H7 (cell line): ENCODE measurements at places on chromosomes 6 and 20.

- no peak for DNase-seq
Measured at GRCh38 chr6:157521362-157522335, 140.7 kb downstream of the ZDHHC14 start.

DNA sequence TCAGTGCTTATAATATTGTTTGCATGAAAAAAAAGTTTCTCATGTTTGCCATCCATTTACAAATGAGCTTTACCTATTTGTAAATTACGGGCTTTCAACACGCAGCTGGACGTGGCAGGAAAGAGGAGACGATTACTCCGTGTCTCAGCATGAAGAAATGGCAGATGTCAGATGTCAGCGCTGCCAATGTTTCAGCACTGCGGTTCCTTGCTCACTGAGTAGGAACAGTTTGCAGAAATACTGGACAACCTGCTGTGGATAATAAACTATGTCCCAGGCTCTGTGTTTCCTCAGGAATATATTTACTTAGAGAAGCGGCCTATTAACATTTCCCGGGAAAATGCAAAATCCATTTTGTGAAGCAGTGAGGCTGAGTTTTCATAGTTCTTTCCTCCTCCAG lies 22.7 kb downstream of the RAMACL start:
- no peak for DNase-seq

GRCh38 chr6:16355238-16355637 lies 116.9 kb downstream of the GMPR start:
- no peak for DNase-seq

GRCh38 chr6:47159763-47160162 lies 117.6 kb upstream of the ADGRF1 start:
- no peak for DNase-seq

GRCh38 chr6:167094436-167094819 lies 28.5 kb upstream of the CCR6 start:
- no peak for DNase-seq

- peak; percentile 59 for DNase-seq
Measured at GRCh38 chr6:142692942-142693341, 252.0 kb downstream of the HIVEP2 start.

- DNase-seq, result peak; percentile 70
Measured at GRCh38 chr6:5302995-5303622, 41.8 kb downstream of the FARS2 start.

DNA sequence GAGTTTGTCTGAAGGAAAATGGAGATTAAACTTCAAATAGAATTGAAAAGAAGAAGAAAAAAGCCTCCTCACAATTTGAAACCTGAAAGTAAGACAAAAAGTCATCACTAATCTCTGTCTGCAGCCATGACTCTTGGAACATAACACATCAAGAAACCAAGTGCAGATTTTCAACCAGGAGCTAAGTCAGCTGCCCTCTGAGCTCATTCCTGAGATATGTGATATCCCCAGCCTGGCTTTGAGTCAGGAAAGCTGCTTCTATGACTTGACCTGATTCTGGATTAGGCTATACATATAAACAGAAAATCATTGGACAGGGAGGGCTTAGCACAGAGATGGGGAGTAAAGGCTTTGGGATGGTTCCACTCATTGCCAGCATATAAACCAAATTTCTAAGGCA lies 891.4 kb downstream of the TFAP2A start:
- no peak for DNase-seq

DNA sequence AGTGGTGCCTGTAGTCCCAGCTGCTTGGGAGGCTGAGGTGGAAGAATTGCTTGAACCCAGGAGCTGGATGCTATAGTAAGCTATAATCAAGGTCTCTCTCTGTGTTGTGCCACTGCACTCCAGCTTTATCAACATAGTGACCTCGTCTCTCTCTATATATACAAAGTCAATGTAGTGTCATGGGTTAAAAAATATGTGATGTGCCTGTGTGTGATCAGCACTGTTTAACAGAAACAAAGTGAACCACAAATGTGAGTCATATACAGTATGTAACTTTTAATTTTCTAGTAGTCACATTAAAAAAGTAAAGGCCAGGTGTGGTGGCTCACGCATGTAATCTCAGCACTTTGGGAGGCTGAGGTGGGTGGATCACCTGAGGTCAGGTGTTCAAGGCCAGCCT lies 85.3 kb upstream of the RNF24 start:
- DNase-seq, result no peak

- DNase-seq, result no peak
Measured at GRCh38 chr6:51029561-51029960, 210.9 kb downstream of the TFAP2B start.

GRCh38 chr6:77326029-77326428 lies 137.3 kb downstream of the HTR1B start:
- DNase-seq, result no peak

DNA sequence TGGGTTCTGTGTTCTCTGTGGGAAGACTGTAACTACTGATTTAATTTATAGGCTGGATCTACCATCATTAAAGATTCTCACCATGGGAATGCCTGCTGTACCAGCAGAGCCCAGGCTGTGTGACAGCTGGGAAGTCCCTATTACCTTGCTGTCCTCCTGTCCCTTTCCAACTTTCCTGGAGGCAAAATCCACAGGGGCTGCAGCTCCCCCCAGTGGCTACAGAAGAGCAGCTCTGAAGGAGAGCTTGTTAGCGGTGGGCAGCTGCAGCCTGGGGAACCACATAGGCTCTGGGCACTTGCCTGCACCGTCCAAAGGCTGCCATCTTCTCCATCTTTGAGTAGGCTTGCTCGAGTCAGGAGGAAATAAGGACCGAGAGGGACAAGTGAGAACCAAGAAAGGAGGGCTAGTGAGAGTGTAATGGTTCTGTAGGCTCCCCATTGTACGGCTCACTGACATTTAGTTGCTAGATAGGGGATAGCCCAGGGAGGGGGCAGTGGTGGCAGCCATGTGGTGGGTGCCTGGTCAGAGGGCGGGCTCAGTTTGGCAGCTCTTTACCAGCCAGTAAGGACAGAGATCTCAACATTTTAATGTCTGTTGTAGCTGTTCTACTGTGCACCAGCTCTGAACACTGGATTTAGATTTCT lies 155.1 kb upstream of the MLIP start:
- peak; percentile 84 for DNase-seq

- DNase-seq, result no peak
Measured at GRCh38 chr20:40880063-40880728, 148.4 kb upstream of the TOP1 start.

DNA sequence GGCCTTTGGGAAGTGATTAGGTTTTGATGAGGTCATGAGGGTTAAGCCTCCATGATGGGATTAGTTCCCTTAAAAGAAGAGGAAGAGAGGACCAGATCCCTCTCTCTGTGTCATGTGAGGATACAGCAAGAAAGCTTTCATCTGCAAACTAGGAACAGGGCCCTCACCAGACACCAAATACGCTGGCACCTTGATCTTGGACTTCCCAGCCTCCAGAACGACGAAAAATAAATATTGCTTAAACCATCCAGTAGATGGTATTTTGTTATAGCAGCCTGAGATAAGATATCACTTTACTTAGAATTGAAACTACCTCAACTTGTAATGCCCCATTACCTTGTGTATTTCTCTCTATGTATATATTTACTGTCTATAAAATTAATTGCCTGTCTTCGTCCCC lies 65.4 kb upstream of the NNAT start:
- no peak for DNase-seq

GRCh38 chr6:53067849-53068361 lies 2.7 kb downstream of the FBXO9 start:
- DNase-seq, result no peak

DNA sequence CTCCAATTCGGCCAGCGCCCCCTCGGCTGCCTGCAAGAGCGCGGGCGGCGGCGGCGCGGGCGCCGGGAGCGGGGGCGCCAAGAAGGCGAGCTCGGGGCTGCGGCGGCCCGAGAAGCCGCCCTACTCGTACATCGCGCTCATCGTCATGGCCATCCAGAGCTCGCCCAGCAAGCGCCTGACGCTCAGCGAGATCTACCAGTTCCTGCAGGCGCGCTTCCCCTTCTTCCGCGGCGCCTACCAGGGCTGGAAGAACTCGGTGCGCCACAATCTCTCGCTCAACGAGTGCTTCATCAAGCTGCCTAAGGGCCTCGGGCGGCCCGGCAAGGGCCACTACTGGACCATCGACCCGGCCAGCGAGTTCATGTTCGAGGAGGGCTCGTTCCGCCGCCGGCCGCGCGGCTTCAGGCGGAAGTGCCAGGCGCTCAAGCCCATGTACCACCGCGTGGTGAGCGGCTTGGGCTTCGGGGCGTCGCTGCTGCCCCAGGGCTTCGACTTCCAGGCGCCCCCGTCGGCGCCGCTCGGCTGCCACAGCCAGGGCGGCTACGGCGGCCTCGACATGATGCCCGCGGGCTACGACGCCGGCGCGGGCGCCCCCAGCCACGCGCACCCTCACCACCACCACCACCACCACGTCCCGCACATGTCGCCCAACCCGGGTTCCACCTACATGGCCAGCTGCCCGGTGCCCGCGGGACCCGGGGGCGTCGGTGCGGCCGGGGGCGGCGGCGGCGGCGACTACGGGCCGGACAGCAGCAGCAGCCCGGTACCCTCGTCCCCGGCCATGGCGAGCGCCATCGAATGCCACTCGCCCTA lies 963 bp downstream of the FOXF2 start:
- peak; percentile 72 for DNase-seq

GRCh38 chr20:58075586-58076345 lies 152.7 kb downstream of the ANKRD60 start:
- DNase-seq, result no peak

- no peak for DNase-seq
Measured at GRCh38 chr6:15062516-15063252, 183.2 kb upstream of the JARID2 start.

- no peak for DNase-seq
Measured at GRCh38 chr6:79453558-79454042, 83.6 kb downstream of the LCA5 start.

DNA sequence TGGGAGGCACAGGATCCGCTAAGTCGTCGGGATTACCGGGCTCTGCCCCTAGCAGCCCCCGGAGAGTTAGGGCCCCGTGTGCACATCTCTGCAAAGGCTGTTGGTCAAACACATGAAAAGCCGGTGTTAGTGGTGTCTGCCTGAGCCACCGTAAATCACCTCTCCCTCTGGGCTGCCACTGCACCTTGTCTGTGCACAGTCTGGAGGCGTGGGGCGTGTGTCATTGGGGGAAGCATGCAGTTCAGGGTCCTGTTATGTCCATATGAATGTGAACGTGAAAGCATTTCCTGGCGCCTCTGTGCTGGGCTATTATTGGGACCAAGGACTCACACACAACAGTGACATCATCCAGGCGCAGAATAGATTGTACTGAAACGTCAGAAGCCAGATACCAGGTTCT lies 305.6 kb downstream of the NRN1 start:
- DNase-seq, result no peak

DNA sequence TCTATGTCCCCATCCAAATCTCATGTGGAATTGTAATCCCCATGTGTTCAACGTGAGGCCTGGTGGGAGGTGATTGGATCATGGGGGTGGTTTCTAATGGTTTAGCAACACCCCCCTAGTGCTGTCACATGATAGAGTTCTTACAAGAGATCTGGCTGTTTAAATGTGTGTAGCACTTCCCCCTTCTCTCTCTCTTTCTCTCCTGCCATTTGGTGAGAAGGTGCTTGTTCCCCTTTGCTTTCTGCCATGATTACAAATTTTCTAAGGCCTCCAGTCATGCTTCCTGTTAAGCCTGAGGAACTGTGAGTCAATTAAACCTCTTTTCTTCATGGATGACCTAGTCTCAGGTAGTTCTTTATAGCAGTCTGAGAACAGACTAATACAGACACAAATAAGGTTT lies 165.4 kb downstream of the OGFRL1 start:
- DNase-seq, result no peak

GRCh38 chr20:58642441-58642840 lies 8.6 kb upstream of the STX16 start:
- no peak for DNase-seq

- DNase-seq, result peak; percentile 88
Measured at GRCh38 chr20:4195499-4195898, 180.1 kb upstream of the RNF24 start.

DNA sequence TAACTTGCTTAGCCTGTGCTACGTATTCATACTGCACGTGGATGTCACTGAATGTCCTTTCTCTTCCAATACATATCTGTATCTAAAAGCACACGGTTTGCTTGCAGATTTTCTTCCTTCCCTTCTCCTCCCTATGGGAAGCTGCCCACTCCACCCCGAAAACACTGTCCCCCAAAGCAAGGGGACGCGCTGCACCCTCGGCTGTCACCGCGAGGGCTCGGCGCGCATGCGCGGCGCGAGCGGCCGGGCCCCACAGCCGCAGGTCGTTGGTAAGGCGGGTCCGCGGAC lies 659 bp downstream of the TMX4 start:
- peak; percentile 87 for DNase-seq

DNA sequence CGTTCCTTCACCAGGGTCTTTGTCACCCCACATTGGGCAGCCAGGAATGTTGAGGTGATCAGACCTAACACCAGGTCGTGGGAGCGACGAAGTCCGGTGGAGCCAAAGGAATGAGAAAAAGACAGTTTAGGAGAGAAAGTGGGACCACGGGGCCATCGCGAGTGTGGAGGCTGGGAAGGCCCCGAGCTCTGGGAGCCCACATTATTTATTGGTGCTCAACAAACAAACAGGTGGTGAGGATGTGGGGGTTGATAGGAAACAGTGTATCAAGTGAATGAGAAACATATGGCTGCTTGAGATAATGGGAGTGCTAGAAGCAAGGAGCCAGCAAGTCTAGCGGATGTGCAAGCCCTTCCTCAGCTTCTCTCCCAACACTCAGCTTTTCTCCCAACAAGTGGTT lies 287.1 kb upstream of the SGK1 start:
- no peak for DNase-seq

- peak; percentile 42 for DNase-seq
Measured at GRCh38 chr6:34491091-34491430, 25.2 kb downstream of the PACSIN1 start.

DNA sequence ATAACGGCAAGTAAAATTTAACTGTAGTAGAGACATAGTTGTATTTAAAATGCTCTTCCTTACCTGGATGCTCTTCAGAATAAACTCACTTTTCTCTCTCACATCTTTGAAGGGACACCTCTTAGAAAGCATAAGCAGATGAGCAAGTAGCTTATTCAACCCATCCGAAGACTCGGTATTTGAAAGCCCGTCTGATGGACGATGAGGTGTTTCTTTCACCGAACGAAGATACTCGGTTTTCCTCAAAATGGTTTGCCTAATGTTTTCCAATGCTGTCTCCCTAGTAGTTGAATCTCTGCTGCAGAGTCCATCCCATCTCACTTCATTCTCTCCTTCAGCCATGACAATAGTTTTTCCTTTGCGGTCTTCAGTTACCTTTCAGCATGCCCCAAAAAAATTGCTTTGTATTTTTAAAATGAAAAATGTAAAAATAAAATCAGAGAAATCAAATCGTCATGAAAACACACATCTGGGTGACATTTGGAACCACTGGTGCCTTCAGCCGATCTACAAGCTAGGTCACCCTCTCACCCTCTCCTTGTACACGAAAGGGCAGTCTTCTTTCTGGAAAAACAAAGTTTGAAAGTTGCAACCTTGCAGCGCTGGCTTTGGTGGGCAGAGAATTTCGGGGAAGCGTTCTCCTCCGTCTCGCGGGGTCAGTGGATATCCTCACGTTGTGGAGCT lies 772 bp downstream of the SESN1 start:
- no peak for DNase-seq

GRCh38 chr20:57786304-57786932 lies 76.6 kb upstream of the PMEPA1 start:
- no peak for DNase-seq
